ENCODE measurements at places on chromosomes 5 and 9. TPM values are rescaled to one million over a fixed set of nuclear protein-coding genes. Genes with fewer than 3 reads are reported as not detected.

NRG2 gene
- 0.54 TPM for total RNA-seq

OBP2B gene
- total RNA-seq: not detected

DNA sequence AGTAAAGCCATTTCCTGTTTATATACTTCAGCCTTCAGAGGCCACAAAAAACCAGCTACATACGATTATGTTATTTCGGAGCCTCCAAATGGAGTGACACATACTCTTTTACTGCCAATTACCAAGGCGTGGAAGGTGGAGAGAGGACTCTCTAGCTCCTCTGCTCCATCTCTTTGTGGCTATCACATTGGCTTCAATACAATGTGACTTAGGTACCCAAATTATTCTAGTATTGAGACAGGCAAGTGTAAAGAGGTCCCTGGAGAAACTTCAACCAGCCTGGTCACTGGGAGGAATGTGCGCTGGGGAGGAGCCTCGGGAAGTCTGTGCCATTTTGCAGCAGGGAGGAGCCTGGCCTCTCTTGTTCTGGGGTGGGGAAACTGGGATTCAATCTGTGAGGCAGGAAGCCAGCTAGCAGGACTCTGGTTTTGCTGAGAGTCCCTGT, 85.8 kb upstream of the TAS2R1 start:
- H3K36me3 ChIP-seq: no peaks in the 10 kb centered on the region
- H3K27me3 ChIP-seq: no peaks in the 10 kb centered on the region
- no peak overlapping the region for H3K4me3 ChIP-seq
- peak overlapping the region; percentile 74 for H3K27ac ChIP-seq

DNA sequence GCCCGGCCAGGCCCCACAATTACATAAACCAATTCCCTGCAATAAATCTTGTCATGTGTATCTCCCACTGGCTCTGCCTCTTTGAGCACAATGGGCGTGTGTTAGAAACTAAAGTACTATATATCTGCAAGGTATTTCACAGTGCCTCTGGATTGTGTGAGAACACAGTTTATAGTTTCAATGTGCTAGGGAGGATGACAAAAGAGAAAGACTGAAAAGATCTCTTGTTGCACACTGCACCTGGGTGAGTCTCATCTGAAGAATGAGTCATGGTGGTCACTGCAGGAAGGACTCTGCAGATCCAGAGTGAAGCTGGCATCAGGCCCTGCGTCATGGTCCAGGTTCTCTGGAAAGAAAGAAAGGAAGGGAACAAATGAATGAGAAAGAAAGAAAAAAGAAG, 20.7 kb upstream of the CTSV start:
- no peak for DNase-seq
- H3K4me1 ChIP-seq: no peaks in the 10 kb centered on the region
- no peaks in the 10 kb centered on the region for H3K27me3 ChIP-seq
- no peak overlapping the region for H3K4me3 ChIP-seq
- no peaks in the 10 kb centered on the region for H3K36me3 ChIP-seq
- no peak overlapping the region for H3K27ac ChIP-seq

C9orf50 gene
- not detected for total RNA-seq

TBC1D13 gene
- total RNA-seq: 24.3 TPM

DNA sequence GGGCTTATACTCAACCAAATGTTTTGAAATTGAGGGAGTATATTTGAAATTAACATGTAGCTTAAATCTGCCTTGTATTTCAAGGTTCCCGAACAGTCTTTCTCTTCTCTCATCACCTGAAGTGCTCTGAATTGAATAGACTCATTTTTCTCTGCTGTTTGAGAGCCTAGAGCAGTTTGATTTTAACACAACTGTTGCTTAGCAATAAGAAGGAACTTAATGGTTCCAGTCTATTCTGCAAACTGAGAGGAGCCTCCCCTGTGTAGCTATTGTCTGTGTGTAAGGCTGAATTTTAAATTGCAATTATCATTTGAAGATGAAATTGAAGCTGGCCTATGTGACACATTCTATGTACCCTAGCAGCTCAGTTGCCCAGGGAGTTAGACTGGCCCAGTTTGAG, 87.1 kb upstream of the CKMT2 start:
- no peak overlapping the region for H3K4me3 ChIP-seq
- H3K27ac ChIP-seq: no peak overlapping the region
- DNase-seq: no peak
- H3K27me3 ChIP-seq: no peaks in the 10 kb centered on the region
- H3K4me1 ChIP-seq: peaks cover 2% of the 10 kb centered on the region
- no peaks in the 10 kb centered on the region for H3K36me3 ChIP-seq

GRCh38 chr5:159332800-159333544, 2.7 kb upstream of the IL12B start:
- no peaks in the 10 kb centered on the region for H3K27me3 ChIP-seq
- H3K4me3 ChIP-seq: no peak overlapping the region
- H3K36me3 ChIP-seq: no peaks in the 10 kb centered on the region
- H3K4me1 ChIP-seq: peaks cover 11% of the 10 kb centered on the region
- no peak overlapping the region for H3K27ac ChIP-seq
- DNase-seq: no peak

GRCh38 chr9:17802249-17802857, 223.5 kb downstream of the SH3GL2 start:
- peaks cover 9% of the 10 kb centered on the region for H3K27me3 ChIP-seq
- no peak for DNase-seq
- no peaks in the 10 kb centered on the region for H3K36me3 ChIP-seq

- no peak for DNase-seq
- H3K36me3 ChIP-seq: no peaks in the 10 kb centered on the region
- no peaks in the 10 kb centered on the region for H3K4me1 ChIP-seq
- H3K27me3 ChIP-seq: no peaks in the 10 kb centered on the region
- no peak overlapping the region for H3K27ac ChIP-seq
Observed at GRCh38 chr5:175837171-175837699, 34.1 kb upstream of the CPLX2 start.

DNA sequence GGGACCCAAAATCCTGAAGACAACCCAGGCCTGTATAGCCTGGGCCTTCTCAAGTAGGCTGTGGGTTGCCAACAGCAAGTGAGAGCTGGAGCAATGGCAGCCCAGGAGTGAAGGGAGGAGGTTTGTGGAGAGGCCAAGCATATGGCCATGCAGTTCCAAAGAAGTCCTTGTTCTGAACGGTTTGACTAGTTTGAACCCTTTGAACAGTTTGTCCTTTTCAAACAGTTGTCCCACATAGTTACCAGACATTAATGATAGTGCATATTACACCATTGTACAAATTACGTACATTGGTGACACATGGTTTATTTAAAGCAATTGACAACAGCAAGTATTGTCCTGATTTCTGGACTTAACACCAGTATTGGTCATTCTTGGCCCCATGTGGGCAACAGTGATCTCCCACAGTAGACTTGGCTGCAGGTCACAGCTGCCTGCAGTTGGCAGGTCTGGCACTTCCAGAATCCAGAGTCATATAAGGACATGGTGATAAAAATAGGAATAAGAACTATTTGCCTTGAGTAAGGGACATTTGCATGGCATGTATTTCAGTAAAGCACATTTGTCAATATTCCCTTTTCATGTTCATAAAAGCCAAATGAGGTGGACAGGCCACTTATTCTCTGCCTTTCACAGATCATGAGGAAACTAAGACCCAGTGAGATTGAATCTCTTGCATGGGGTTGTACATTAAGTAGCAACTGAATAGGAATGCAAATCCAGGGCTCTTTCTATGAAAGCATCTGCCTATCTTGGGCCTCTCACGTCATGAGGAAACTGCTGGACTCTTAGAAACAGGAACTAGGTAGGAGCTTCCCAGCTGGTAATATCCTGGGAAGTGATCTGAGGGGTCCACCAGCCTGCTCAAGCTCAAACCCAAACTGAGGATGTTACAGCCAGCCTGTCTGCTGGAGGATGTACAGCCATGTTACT, 30.3 kb downstream of the SLC25A48 start:
- H3K4me3 ChIP-seq: no peak overlapping the region
- no peaks in the 10 kb centered on the region for H3K36me3 ChIP-seq
